ENCODE measurements at places on chromosomes 7 and 10.

GRCh38 chr7:151012911-151013347 is 11.4 kb downstream of the ATG9B start:
- no peak for DNase-seq

GRCh38 chr7:83439026-83439425 is 209.9 kb downstream of the SEMA3E start:
- DNase-seq: peak; percentile 52

GRCh38 chr7:112260911-112261310 is 54.4 kb downstream of the ZNF277 start:
- no peak for DNase-seq

DNA sequence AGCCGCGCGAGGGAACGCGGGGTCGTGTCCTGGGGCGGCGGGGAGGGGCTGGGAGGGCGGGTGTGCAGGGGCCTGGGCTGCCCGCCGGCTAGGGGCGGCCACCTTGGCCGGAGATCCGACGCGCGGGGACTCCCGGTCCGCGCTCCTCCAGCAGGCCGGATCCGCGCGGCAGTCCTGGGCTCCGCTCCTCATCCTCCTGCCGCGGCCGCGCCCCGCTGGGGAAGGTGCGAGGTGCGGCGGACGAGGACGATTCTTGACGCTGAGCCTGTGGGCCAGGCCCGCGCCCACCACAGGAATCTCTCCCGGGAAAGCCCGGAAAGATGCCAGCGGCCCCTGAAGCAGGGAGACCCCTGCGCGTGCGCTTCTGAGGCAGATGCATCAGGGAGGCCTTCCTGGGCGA is 6.6 kb upstream of the OGDHL start:
- DNase-seq: no peak

GRCh38 chr10:80894311-80894791 is 356.6 kb downstream of the SH2D4B start:
- no peak for DNase-seq

- DNase-seq: no peak
Measured at GRCh38 chr7:50425318-50425717, 24.8 kb downstream of the FIGNL1 start.

DNA sequence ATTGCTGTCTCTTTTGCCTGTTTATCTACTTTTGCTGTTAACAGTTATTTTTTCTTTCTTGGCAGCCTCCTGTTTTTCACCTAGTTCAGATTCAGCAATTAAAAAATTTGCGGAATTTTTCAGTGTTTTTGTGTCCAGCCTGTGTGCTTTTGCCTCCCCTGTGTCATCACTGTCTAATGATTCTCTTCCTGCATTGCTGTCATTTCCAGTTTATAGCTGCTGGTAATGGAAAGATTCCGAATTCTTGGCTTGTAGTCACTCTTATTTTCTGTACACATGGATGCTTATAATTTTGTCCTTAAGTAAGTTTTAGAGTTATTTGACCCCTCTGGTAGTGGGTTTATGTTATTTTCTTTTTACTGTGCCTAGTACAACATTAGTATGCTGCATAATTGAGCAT is 25.1 kb downstream of the GLRX3 start:
- no peak for DNase-seq

GRCh38 chr7:18638594-18639452 is 143.3 kb downstream of the HDAC9 start:
- DNase-seq: peak; percentile 8

DNA sequence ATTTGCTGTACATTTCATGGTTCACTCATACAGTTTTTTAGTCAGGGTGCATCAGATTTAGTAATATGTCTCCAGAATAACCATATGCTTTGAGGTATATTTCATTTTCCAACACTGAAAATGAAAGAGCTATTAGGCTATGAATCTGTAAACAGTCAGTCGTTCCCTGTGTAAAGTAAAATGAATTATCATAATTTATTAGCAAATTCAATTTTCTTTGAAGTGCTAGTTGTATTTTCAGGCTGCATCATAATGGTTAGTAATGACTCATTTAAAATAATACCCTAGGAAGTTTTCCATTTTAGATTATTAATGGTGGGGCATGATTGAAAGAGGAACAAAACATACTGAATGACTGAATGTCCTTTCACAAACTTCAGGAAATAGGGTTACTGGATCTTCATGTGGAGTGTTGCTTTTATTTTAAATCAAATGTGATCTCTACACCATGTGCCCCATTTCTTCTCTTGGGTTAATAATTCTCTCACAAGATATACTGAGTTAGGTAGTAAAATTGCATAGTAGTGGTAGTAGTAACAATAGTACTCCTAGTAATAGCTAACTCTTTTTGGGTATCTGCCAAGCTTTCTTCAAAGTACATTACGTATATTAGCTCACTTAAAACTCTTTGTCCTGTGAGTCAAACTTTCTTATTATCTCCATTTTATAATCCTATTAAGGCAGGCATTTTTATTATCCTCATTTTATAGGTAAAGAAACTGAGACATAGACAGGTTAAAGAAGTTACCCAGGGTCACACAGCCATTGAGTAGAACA is 476.5 kb downstream of the SUGCT start:
- no peak for DNase-seq

DNA sequence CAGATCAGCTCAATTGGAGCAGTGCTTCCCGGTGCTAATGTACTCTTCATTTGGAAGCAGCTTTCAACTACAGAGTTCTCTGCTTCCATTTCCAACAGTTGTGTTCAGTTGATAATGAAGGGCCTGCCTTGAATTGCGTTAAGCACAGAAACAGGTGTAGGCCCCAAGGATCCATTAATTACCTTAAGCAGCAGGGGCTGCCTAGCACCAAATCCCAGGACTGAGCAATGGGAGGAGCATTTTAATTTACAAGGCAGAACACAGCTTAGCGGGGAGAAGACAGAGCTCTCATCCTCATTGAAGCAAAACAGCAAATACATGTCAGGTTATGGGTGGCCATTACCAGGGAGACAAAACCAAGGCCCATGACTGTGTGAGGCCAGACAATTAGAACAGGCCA is 349.6 kb downstream of the TFEC start:
- no peak for DNase-seq

DNA sequence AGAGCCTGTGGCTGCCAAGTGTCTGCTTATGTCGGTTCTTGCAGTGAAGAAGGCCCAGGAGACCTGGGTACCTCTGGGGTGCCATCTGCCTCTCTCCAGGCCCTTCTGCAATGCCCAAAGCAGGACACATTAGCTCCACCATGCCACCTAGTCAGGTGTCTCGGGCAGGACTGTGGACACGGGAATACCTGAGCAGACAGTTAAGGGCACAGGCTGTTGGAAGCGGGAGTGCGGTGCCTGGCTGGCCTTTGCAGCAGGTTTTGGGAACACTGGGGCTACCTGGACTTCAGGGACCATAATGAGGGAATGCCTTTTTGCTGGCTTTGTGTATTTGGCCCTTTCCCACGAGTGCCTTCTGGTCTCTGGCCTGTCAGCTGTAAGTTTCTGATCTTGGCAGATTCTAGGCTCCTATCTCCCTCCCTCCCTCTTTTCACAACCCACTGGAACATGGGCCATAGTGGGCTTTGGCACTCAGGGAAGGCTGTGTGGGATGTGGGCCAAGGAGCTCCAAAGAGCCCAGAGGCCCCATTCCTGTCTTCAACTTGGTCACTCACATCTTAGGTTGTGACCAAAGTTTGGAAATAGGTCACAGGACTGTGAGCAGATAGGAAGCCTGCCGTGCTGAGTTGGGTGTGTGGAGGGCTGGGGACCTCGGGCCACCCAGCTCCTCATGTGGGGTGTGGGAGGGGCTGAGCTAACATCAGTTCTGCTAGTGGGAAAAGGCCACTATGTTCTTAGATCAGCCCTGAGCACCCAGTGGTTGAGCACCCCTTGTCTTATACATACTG is 41.5 kb upstream of the CXCL12 start:
- no peak for DNase-seq

DNA sequence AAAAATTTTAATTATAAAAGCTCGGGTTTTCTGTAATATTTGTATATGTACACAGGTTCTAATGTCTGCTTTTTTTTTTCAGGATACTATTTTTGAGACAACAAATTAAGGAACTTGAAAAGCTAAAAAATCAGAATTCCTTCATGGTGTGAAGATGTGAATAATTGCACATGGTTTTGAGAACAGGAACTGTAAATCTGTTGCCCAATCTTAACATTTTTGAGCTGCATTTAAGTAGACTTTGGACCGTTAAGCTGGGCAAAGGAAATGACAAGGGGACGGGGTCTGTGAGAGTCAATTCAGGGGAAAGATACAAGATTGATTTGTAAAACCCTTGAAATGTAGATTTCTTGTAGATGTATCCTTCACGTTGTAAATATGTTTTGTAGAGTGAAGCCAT is 57.9 kb upstream of the BAMBI start:
- DNase-seq: no peak

- DNase-seq: no peak
Measured at GRCh38 chr10:16927546-16927945, 110.3 kb upstream of the RSU1 start.

DNA sequence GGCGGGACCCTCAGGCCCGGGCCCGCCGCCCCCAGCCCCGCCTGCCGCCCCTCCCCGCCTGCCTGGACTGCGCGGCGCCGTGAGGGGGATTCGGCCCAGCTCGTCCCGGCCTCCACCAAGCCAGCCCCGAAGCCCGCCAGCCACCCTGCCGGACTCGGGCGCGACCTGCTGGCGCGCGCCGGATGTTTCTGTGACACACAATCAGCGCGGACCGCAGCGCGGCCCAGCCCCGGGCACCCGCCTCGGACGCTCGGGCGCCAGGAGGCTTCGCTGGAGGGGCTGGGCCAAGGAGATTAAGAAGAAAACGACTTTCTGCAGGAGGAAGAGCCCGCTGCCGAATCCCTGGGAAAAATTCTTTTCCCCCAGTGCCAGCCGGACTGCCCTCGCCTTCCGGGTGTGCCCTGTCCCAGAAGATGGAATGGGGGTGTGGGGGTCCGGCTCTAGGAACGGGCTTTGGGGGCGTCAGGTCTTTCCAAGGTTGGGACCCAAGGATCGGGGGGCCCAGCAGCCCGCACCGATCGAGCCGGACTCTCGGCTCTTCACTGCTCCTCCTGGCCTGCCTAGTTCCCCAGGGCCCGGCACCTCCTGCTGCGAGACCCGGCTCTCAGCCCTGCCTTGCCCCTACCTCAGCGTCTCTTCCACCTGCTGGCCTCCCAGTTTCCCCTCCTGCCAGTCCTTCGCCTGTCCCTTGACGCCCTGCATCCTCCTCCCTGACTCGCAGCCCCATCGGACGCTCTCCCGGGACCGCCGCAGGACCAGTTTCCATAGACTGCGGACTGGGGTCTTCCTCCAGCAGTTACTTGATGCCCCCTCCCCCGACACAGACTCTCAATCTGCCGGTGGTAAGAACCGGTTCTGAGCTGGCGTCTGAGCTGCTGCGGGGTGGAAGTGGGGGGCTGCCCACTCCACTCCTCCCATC is 82.7 kb downstream of the PAX2 start:
- DNase-seq: no peak

DNA sequence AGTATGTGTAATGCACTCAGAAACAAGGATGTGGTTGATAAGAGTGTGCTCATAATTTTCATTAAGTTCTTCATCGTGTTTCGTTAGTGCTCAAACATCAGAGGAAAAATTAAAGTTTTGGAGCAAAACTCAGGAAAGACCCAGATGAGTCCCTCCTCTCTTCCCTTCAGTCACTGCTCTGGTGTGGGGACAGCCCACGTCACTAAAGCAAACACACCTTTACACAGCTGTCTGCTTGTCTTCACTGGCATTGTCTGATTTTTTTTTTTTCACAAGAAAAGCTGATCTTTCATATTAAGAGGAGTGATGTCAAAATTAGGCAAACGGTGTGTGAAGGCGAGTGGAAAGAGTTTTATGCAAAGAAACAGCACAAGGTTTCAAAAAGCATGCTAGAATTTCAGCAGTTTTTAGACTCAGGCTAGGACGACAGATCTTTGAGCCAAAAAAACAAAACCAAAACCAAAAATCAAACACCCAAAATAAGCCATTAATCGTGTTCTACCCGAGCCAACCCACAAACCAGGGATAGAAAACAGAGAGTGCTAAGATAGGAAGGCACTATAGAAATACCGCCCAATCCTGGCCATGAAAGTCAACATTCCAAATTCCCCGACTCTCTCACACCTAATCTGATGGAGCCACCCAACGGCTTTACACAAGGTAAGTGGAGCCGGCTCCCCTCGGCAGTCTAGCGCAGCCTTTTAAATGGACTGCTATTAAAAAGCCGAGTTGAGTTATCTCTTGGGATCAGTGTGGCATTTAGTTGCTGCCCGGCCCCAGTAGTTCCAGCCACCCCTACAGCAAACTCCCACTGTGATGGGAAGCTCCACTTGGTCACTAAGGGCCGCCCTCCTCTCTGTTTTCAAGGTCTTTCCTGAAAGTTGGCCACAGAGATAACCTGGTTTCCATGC is 27.9 kb upstream of the GATA3 start:
- no peak for DNase-seq
